ENCODE measurements at places on chromosomes 7 and 10.

- DNase-seq: no peak
Measured at GRCh38 chr10:75011221-75011620, 100.2 kb upstream of the SAMD8 start.

DNA sequence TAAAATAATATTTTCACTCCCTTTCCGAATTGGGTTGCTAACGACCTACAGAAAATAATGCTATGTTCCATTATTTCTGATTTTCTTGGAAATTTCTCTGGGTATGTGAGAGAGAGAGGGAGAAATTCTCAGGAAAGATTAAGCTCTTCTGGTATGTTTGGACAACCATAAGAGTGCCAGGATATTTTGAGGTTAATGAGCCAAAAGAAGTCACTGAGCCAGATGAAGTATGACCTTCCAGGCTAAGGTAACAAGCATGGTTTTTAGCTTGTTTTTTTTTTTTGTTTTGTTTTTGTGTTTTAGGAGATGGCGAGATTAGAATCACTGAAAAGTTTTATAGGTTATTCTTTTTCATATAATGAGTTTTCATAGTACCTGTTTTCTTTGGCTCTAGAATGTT is 171.0 kb upstream of the FOXP2 start:
- no peak for DNase-seq

- no peak for DNase-seq
Measured at GRCh38 chr7:149440222-149440621, 20.6 kb downstream of the ZNF777 start.

DNA sequence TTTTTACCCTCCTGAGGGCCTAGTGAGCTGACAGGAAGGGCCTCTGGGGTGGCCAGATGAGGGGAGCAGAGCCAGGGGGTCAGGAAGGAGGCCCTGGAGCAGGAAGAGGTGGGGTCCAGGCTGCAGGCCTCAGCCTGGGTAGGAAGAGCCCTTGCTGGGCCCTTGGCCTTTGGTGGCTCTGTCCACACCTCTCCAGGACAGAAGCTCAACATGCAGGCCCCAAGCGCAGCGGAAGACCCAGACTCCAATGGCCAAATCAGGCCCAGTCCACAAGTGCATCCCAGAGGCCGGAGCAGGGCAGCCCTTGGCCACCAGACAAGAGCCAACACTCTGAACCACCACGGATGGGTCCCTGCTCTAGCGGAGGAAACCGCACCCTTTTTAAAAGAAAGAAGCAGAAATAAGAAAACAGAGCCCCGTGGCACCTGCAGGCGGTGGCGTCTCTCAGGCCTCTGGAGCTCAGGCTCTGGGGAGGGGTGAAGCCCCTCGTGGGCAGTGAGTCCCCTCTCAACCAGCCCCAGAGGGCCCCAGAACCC is 52.8 kb downstream of the FOXL3 start:
- no peak for DNase-seq

GRCh38 chr10:124497196-124497881 is 35.7 kb downstream of the LHPP start:
- DNase-seq: no peak

GRCh38 chr7:135645296-135645904 is 16.9 kb upstream of the STMP1 start:
- no peak for DNase-seq

GRCh38 chr7:66638309-66639099 is 9.8 kb downstream of the KCTD7 start:
- no peak for DNase-seq

GRCh38 chr10:60605476-60605875 is 172.8 kb upstream of the CDK1 start:
- no peak for DNase-seq

DNA sequence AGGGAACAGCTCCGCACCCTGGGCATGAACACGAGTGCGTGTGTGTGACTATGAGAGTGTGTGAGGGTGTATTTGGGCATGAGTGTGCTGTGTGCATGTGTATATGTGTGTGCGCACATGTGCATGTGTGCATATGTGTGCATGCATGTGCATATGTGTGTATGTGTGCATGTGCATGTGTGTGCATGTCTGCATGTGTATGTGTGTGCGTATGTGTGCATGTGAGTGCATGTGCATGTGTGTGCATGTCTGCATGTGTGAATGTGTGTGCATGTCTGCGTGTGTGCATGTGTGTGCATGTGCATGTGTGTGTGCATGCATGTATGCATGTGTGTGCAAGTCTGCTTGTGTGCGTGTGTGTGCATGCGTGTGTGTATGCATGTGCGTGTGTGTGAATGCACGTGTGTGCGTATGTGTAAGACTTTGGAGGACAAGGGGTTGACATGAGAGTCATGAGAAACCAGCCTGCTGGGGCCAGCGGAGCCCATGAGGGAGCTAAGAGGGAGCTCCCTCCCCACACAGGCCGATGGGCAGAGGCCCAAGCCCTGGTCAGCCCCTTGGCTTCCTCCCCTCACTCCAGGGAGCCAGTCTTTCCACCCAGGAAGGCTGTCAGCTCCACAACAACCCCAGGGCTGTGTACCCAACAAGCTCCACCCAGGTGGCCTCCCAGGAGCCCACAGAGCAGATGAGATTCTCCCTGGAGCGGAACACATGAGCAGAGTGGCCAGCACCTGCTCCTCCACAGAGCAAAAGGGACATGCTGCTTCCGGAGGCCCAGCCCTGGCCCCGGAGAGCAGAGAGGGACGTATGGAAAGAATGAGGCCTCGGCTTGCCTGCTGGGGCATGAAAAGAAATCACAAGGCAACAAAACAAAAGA is 142.5 kb upstream of the PPP2R2D start:
- DNase-seq: no peak

DNA sequence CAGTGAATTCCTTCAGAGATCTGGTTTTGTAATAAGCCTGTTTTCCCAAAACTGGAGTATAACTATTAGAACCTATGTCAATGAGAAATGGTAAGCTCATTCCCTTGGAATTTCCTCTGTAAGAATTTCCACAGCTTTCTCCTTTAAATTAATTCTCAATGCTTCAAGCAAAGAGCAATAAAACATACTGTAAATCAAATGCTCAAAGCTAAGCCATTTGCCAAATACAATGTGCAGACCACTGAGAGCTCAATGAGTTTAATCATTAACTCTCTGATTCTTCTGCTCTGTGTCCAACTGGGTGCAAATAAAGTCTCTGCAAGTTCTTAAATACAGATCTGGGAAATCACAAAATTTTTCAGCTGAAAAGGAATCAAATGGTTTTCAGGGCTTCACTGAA is 227.6 kb upstream of the IMMP2L start:
- no peak for DNase-seq

DNA sequence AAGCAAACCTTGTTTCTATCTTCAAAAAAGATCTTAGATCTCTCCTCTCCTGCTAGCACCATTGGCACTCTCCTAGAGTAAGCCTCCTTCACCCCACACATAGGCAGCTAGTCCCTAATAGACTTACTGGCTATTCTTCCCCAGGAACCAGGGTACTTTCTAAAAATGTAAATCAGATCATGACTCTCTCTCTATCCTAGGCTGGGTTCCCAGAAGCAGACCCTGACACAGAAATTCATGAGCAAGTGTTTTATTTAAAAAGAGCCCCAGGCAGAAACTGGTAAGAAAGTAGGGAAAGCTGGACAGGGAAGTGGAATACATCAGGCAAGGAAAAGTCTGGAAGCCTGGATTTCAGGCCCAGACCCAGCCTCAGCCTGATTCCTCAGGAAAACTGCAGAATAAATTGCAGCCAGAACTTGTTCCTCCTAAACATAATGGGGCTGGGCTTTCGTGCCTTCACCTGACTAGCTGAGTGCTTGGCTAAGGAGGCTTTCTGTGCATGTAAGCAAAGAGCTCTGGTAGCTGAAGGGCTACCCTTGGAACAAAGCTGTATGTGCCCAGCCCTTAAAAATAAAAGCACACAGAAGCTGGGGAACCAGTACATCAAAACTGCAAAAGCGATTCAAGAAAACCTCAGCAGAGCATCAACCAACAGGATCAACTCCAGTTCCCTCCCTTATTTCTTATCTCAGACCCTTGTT is 18.8 kb upstream of the SORBS1 start:
- no peak for DNase-seq

DNA sequence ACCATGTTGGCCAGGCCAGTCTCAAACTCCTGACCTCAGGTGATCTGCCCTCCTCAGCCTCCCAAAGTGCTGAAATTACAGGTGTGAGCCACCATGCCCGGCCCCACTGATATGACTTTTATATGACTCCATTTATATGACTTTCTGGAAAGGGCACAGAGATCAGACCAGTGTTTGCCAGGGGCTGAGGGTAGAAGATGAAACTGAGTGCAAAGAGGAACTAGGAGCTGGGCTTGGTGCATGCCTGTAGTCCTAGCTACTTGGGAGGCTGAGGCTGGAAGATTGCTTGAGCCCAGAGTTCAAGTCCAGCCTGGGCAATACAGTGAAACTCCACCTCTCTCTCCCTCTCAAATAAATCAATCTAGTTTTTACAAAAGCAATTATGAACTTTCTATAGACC is 7.5 kb downstream of the BRAF start:
- no peak for DNase-seq

DNA sequence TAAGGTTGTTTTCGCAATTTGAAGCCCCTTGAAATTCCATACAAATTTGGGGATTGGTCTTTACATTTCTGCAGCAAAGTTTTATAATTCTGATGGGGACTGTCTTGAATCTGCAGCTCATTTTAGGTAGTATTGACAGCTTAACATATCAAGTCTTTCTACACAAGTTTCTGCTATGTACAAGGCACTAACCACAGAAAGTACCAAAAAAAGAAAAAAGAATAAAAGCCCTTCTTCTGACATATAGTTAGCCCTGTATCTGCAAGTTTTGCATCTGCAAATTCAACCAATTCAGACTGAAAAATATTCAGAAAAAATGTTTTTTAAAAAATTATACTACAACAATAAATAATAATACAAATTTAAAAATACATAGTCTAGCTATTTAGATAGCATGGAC is 15.3 kb downstream of the POT1 start:
- no peak for DNase-seq

GRCh38 chr10:24518981-24519597 is 204.6 kb downstream of the ARHGAP21 start:
- no peak for DNase-seq

DNA sequence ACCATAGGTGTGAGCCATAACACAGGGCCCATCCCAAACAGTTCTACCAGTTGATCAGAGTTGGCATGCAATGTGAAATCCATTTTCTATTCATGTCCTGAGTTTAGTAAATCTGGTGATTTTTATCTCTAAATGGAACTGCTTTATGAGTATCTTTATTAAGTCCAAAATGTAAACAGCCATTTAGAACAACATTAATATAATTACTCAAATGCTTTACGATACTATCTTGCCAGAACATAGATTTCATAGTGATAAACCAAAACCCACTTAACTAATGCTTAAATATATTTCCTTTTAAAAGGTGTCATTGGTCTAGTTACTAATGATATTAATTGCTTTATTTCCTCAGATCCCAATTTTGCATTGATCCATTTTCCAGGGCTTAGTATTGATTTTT is 80.7 kb downstream of the PLCE1 start:
- no peak for DNase-seq

GRCh38 chr7:64990216-64990615 is 620 bp downstream of the ZNF117 start:
- DNase-seq: no peak

DNA sequence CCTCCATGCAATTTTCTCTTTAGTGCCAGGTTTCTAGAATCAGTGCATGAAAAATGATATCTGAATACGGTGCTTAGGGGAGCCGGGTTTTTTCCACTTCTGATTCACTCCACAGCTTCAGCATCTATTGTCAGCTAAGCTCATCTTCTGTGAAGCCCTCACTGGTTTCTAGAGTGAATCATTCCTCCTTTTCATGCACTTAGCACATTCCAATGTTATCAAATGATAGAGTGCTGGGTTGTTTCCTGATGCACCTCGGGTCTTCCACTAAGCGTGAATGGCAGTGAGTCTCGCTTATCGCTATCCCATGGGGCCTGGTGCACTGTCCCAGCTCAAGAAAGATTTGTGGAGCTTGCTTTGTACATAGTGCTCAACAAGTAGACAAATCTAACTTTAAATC is 170.9 kb upstream of the RHEB start:
- no peak for DNase-seq

DNA sequence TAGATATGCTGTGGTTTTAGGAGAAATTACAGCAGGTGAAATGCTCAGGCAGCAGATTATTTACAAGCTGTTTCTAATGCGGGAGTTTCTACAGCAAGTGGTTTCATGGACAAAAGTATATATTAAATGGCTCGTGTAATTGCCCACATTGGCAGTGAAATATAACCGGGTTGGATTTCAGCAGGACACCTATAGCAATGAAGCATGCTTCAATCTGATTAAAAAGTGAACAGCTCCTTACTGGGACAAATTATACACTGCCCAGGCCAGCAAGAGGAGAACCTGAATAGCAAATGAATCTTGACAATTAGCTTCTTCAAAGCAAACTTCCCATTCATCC is 35.2 kb upstream of the LYZL1 start:
- no peak for DNase-seq

GRCh38 chr7:1954366-1955004 is 278.3 kb downstream of the MAD1L1 start:
- DNase-seq: no peak

GRCh38 chr10:102610441-102610887 is 33.8 kb upstream of the TRIM8 start:
- no peak for DNase-seq

- DNase-seq: no peak
Measured at GRCh38 chr10:111784946-111785465, 398.6 kb downstream of the GPAM start.

GRCh38 chr7:25922296-25922695 is 229.7 kb upstream of the NFE2L3 start:
- DNase-seq: no peak

GRCh38 chr10:78045237-78045636 is 11.6 kb downstream of the RPS24 start:
- no peak for DNase-seq

DNA sequence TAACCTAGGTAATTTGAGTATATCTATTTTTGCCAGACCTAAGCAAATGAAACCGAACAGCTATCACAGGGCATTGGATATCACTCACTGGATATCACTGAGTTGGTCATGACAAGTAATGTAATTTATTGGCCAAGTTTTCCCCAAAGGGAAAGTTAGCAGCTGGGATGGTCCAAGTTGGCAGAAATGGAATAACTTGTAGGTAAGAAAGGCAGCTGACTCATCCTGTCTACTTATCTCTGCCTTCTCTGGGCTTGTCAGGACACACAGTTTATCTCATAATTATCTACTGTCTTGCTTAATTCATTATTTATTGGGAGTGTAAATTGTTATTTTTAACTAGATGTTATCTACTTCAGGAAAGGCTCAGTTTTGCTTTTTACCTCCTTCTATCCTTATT is 502.0 kb upstream of the DPP6 start:
- no peak for DNase-seq

- DNase-seq: no peak
Measured at GRCh38 chr10:65846541-65846940, 1079.3 kb upstream of the LRRTM3 start.

- DNase-seq: no peak
Measured at GRCh38 chr7:42262964-42263363, 26.0 kb upstream of the GLI3 start.

- DNase-seq: no peak
Measured at GRCh38 chr10:70738006-70738760, 47.0 kb downstream of the TBATA start.

- DNase-seq: no peak
Measured at GRCh38 chr10:58706836-58707235, 194.2 kb downstream of the BICC1 start.

All from NCI-H1048 (cell line).